Hematopoietic multipotent progenitor cell (in vitro differentiated cells): ENCODE measurements at places on chromosomes 11 and 22. TPM values are rescaled to one million over a fixed set of nuclear protein-coding genes. Genes with fewer than 3 reads are reported as not detected.

- no peak for DNase-seq
These were observed 11.6 kb downstream of the ELF5 start for GRCh38 chr11:34501949-34502348.

DNA sequence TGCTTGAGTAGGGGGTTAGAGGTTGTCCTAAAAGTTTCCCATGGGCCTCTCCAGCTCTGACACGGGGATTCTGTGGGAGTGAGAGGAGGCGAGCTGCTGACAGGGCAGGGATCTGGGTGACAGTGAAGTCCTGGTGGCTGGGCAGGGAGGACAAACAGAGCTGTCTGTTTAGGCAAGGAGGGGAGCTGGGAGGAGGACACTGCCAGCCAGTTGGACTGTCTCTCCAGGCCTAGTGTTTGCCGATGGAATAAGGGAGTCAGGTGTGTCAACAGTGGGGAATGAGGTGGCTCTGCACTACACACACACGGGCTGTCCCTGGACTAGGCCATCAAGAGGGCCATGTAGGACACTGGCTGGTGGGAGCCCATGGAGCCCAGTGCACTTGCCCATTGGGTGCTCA lies 20.6 kb upstream of the SYT7 start:
- DNase-seq, result no peak

The ELF5 gene
- total RNA-seq, result not detected

- DNase-seq, result no peak
These were observed 14.9 kb upstream of the CCDC73 start for GRCh38 chr11:32809313-32809712.

GRCh38 chr11:96090711-96091110 lies 166.8 kb upstream of the MTMR2 start:
- no peak for DNase-seq

DNA sequence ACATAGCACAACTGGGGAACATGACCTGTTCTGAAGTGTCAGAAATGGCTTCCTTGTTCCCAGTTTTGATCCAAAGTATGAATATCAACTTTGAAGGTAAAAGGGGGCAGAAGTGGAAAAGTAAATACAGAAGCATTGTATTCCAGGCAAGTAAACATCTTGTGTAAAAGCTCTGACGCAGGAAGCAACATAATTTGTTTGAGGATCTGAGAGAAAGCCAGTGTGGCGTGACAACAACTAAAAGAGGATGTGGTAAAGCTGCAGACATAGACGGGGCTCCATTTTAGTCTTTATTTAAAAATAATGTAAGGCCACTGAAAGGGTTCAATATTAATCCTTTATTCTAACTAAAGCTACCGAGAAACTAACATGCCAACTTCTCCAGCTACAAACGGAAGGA lies 310.2 kb downstream of the DLG2 start:
- DNase-seq, result no peak

- DNase-seq, result no peak
These were observed 257.5 kb downstream of the TMEM135 start for GRCh38 chr11:87295237-87295636.

DNA sequence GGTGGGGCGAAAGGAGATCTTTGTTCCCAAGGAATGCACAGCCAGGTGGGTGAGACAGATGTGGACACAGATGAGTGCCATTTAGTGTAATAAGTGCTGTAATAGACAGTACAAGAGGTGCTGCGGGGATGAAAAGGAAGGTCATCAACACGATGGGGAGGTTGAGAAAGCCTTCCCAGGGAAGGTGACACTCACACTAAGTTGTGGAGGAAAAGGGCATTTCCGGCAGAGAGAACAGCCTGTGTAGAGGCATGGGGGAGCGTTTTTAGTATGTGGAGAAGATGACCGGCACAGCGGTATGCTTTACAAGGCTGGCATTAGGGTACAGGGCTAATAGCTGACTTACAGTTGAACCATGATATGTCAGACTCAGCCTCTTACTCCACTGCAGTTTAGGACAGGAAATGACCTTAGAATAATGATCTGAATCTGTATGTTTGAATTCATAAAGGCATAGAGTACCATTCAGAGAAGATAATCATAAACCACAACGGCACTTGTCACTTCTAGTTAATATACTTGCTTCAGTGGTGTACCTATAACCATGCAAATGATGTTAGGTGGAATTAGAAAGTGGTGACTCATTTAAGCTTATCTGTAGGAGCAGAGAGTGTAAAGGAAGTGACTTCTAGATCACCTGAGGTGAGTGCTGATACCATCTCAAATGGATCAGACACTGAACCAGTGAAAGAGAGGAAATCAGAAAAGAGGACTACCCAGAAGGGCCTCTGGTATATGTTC lies 60.6 kb downstream of the FAM83F start:
- DNase-seq, result peak; percentile 72

DNA sequence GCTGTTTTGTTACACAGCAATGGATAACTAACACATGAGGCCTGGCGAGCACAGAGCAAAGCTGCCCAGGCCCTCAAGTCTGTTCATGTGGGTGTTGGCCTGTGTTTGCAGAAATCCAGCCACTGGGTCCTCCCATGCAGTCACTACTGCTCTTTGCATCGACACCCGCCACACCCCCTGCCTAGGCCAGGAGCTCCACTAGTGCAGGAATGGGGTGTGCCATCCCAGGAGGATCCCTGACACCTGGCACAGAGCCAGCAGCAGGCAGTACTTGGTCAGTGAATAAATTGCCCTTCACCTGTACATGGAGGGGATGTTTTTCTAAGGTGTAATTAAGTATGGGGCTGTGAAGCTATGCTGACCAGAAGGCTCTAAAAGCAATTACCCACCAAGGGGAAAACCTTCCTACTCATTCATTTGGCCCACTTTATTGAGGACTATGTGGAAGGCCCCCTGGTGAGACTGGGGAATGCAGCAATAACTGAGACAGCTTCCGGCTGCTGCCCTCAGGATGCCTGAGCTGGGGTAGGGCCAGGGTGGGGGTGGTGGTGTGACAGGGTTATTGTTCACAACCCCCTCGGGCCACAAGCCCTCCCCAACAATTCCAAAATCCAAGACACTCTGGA lies 160.8 kb downstream of the CRYBB2 start:
- no peak for DNase-seq

The RIMBP3C gene
- total RNA-seq, result 5.9 TPM

DNA sequence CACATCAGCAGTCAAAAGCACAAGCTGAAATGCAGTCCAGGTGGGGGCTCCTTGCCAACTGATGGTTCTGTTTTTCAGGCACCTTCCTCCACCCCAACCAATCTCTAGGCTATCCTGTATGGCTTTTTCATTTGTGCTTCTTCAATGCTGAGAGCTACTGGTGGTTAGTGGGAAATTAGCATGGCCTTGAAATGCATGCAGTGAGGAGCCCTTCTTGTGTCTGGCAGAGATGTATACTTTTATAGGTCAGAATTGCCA lies 167.4 kb downstream of the NAV2 start:
- no peak for DNase-seq

The UBQLN3 gene
- total RNA-seq, result 0.81 TPM

The POLA2 gene
- total RNA-seq, result 18.9 TPM

The MS4A3 gene
- 16.7 TPM for total RNA-seq

GRCh38 chr11:46421257-46421880 lies 29.8 kb upstream of the CHRM4 start:
- no peak for DNase-seq

- no peak for DNase-seq
These were observed 1.6 kb downstream of the KMT5B start for GRCh38 chr11:68211546-68211945.

GRCh38 chr11:69905611-69906452 lies 86.6 kb upstream of the FGF3 start:
- DNase-seq, result no peak

- no peak for DNase-seq
These were observed 27.0 kb upstream of the POGLUT3 start for GRCh38 chr11:108525161-108525560.

GRCh38 chr22:22397875-22398524 lies 110.5 kb downstream of the ZNF280B start:
- no peak for DNase-seq

The RTN4R gene
- total RNA-seq, result 8.9 TPM

The OR5B21 gene
- total RNA-seq, result not detected

DNA sequence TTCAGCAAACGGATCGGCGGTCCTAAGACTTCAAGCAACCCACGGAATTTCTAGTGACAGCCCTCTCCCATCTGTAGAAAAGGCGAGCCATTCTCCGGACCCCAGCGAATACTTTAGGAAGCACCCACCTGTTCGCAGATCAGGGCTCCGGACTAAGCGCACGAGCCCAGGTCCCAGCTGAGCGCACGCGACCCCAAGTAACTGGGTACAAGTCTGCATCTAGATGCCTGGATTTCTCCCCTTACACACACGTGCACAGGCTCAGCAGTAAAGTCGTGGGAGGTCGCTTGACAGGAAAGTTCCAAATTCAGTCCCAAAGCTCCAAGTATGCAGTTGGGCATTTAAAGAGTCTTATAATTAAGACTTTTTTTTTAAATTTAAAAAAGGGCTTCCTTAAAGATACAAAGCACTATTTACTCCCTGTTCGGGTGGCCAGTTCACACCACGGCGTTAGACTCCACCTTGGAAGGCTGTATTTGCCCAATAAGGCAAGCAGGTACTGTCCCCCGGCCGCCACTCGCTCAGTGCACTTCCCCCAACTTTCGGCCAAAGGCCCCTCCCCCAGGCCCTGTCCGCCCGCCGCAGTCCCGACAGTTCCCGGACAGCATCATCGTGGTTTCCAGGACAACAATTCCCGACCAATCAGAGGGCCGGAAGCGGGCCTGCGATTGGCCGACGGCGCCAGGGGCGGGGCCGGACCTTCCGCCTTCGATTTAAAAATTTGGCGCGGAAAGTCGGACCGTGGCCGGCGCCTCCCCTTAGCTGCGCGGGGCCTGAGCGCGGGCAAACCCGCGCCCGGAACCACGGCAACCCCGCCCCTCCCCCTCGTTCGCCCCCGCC lies at the start of gene E2F8:
E2F8 (minus strand) TSS at position 526 of the 840 bp plus-strand sequence. CDS start 824 bp downstream, outside the sequence.
- DNase-seq, result peak; percentile 35

DNA sequence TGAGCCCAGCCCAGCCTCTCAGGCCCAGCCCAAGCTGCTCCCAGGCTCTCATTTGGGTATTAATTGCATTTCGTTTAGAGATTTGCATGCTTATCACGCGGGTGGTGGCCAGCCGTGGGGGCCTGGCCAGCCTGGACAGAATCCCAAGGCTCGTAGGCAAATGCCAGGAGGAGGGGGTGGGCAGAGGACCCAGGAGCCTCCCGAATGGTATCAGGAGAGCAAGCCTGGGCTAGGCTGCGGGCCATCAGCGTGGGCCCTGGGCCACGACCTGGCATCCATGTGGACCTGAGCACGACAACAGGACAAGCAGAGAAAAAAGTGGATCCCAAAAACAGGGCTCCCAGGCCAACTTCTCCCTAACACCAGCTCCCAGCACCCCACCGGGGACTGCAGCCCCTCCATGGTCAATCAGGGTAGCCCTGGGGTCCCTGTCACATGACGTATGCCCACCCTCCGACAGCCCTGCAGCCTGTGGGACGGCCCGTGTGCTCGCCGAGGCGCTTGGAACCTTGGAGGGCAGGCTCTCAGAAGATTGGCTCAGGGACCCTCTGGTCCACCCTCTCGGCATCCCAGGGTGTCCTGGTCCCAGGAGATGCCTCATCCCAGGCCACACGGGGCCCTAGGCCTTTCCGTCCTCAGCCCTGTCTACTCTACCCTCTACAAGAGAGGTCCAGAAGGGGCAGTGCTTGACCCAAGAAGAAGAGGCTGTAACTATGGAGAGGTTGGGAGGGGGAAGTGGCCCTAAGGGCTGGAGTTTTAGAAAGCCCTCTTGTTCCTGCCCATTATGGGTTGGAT lies 8.8 kb downstream of the ASCL2 start:
- DNase-seq, result no peak

The SSTR3 gene
- total RNA-seq, result under 0.01 TPM

DNA sequence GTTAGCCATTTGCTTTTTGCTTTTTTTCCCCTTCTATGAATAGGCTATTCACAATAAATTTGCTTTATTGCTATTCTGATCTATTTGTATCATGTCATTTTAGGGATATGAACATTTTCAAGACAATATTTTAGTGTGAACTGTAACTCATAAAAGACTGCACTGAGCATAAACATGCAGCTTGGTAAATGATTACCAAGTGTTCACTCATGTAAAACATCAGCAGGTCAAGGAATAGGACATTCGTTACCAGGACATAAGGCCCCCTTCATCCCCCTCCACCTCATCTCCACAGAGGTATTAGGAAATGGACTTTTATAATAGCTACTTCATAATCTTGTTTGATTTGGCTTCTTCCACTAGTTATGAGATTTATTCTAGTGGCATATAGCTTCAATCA lies 12.4 kb downstream of the NLRP14 start:
- no peak for DNase-seq

The OR4C12 gene
- total RNA-seq, result not detected

DNA sequence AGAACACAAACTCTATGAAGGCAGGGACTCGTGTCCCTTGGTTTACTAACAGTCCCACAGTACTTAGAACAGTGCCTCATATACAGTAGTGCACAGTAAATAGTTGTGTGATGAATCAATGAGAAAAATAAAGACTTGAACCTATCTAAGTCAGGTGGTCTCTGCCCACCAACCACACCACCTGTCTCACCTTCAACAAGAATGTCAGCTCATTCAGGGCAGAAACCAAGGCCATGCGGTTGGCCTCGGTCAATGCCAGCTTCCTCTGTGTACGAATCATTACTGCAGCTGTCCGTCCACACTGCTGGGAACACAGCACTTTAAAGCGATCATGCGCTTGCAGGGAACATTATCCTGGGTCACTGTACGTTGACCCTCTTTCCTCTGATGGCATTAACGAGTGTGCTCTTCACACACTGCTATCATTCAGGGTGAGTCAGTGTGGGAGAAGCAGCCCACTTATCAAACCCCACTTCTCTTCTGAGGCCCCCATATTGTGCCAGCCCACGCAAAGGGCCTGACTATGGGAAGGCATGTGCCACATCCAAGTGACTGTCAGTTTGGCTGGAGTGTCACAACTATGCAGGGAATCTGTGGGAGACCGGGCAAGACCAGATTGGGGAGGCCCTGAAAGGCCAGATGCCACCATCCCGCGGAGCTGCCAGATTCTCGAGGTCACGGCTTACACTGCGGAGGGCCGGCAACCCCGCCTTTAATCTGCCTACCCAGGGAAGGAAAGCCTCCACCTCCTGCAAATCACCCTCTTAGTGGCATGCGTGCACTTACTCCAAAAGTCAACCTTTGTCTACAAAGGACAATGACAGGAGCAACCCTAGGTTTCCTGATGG lies 36.1 kb downstream of the LARGE1 start:
- DNase-seq, result no peak

GRCh38 chr22:30885591-30885990 lies 83.0 kb downstream of the MORC2 start:
- no peak for DNase-seq

- DNase-seq, result no peak
These were observed 191.8 kb upstream of the E2F8 start for GRCh38 chr11:19432370-19433061.

DNA sequence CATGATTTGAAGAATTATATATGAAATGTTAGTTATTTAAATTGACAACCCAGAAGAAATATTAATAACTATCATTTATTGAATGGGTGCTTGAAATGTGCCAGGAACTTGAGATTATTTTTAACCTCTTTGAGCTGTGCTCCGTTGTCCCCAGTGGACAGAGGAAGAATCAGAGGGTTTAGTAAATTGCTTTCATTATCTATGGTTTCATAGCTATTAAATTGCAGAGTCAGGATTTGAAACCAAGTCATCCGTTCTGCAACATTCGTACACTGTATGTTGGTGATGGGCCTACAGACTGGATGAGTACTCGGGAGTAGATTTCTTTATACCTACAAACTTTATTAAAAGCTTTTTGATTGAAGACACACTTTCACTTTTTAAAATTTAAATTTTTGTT lies 4.9 kb downstream of the HSD17B12 start:
- DNase-seq, result peak; percentile 24

- no peak for DNase-seq
These were observed 1.5 kb downstream of the CCDC116 start for GRCh38 chr22:21634081-21634480.

The TMEM191B gene
- 1.3 TPM for total RNA-seq
